ENCODE measurements at places on chromosomes 4 and X.

DNA sequence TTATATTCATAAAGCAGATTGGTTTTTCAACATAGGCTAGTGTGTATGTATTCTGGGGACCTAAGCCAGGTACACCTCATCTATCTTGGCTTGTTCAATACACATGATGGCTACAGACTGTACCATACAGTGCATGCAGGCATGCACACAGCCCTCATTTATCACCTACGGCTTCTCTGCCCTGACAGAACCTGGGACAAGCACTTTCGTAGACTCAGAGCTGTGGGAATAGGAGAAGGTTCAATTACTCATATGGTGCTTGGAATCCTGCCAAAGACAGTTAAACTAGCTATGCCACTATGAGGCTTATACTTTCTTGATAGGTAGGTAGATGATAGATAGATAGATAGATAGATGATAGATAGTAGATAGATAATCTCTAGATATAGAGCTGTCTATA is 457.2 kb downstream of the GALNTL6 start:
- DNase-seq, result no peak

DNA sequence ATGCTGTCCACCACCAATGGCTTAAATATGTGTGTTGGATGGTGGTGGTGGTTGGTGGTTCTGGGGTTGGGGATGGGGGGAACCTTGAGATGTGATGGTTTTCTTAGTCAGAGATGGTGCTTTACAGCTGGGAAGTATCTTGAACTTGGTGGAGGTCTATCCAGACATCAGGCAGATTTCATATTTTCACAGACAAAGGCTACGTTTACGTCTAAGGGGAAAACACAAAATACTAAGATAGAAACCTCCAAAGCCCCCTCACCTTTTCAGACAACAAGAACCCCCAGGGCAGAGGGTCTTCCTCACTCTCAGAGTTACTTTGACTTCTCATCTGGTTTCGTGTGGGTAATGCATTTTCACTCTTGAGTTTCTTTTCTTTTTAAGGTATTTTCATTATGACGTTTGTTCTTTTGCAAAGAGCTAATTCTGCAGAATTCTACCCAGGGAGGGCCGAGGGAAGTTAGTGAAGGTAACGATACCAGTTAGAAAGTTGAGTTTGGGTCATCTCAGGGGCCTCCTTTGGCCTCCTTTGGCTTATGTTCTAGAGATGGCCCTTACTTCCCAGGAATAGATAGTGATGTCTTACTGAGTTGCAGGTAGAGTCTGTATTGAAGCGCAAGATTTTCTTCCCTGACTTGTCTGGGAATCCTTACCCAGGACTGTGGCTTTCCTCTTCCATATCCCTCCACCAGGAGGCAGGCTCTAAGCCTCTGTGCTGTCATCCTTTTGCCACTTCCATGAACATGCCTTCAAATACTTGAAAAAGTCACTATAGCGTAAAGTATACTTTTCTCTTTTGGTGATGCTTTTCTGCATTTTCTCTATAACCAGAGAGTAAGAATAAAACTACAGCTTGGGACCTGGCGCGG is 31.9 kb downstream of the RHOH start:
- DNase-seq, result no peak

GRCh38 chr4:41873380-41874295 is 61.6 kb upstream of the TMEM33 start:
- no peak for DNase-seq

GRCh38 chr4:40394236-40394635 is 59.1 kb downstream of the CHRNA9 start:
- DNase-seq, result no peak

DNA sequence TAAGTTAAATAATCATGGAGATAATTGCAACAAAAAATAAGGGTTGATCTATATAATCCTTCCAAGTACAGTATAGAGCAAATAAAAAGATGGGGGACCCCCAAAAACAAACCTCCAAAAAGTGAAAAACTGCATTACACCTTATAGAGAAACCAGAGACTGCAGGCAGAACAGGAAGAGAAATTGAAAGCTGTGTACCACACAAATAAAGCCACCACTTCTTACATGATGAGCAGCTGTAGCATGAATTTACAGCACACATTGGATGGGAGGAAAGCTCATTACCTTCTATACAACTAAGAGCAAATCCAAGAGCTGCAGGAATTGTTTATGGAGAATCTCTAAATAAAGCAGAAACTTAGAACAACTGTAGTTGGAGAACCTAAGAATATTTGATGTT is 152.4 kb upstream of the PDE5A start:
- no peak for DNase-seq

GRCh38 chrX:131257367-131257766 is 31.7 kb downstream of the IGSF1 start:
- DNase-seq, result no peak

DNA sequence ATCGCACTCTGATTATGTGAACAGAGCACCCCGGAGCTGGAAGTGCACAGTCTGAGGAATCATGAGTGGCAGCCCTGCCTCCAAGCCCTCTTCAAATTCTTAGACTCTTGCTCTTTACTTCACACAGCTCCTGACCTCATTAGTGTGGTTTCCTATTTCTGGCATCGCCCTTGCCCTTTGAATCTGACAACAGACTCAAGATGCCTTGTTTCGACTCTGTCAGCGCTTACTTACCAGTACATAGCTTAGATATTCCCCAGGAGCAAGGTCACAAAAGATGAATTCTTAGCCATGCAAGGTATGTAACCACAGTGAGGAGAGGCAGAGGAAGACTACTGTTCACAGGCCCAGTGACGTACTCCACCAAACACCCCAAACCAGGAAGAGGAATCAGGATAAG is 167.2 kb downstream of the KDR start:
- DNase-seq, result no peak

DNA sequence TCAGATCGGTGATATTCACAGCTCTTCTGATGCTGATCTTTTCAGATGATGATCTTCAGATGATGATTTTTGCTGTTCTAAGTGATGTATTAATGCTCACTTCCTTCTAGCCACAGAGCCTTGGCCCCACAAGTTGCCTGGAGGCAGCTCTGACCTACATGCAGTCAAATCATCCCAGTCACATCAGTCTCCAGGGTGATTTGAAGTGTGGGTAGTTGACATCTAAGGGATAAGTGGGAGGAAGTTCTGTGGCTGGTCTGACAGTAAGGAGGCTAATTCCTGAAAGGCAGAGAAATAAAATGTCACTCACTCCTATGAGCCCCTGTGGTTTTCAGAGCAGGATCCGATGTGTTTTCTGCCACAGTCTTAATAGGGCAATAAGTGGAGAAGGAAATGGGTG is 79.8 kb upstream of the RPL34 start:
- DNase-seq, result no peak

GRCh38 chrX:16451334-16451733 is 198.6 kb upstream of the S100G start:
- no peak for DNase-seq

GRCh38 chr4:92303621-92304027 is at the start of gene GRID2:
GRID2 (plus strand) TSS chr4:92303966.
- no peak for DNase-seq

- no peak for DNase-seq
Observed at GRCh38 chr4:82694892-82695291, 103.7 kb downstream of the SCD5 start.

DNA sequence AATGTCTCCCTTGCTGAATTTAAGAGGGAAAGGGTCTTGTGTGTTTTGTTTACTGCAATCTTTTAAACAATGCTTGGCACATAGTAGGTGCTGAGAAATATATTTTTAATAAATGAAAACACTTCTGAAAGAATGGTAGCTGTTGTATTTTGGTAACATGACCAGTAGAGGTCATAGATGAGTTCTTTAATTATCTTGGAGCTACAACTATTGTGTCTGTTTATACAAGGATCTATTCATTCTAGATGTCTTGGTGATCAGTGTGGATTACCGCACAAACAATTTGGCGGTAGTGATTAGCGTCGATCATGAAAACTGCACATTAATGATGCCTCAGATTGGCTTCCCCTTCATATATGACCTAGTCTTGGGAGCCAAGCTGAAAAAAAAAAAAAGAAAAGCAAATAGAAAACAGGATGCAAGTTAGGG is 21.4 kb upstream of the SCRG1 start:
- DNase-seq, result no peak

GRCh38 chrX:95860127-95860526 is 824.5 kb upstream of the DIAPH2 start:
- DNase-seq, result no peak

DNA sequence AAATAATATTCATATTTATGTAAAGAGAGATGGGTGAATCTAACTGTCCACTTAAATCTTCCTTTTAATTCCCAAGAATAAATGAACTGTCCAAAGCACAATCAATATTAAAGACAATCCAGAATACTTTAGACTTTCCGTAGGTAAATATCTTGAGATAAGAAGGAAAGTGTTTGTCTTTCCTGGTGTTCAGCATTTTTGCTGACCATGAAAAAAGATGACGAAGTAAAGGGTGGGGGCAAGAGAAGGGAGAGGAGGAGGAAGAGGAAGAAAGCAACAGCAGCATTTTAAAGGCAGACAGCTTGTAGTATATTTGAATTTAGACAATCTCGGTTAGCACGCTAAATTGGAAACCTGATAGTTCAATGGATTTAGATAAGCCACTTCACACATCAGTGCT is 498.2 kb downstream of the KCNIP4 start:
- DNase-seq, result no peak

Data from T-helper 17 cell (primary cell).